ENCODE measurements at places on chromosomes 4 and X.

DNA sequence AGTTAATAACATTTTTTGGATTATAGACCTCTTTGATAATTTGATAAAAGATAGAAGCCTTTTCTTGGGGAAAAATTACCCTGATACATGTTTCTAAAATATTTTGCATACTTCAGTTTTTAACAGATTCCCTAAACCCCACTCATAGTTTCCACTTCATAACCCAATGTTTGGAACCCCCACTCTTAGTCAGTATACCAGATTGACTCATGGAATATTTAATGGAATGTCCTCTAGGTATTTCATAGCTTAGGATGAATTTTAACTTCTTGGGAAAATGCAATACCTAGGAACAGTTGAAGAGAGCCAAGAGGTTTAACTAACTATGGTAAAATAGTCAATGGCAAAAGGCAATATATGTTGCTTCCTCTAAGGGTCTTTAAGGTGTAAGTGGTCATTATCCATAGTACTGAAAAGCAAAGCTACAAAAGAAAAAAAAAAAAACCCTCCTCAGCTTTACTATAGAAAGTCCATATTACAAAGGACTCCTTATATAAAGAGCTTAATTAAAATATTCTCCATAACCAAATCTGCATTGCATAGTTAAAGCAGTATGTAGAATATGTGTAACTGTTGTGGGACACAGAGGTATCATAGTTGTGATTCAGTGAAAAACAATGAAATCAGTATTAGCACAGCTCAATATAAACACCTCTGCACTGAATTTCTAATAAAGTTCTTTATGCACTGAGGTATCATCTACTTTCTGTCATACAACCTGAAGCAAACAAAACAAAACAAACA is 159.9 kb downstream of the PCDH7 start:
- DNase-seq: no peak

DNA sequence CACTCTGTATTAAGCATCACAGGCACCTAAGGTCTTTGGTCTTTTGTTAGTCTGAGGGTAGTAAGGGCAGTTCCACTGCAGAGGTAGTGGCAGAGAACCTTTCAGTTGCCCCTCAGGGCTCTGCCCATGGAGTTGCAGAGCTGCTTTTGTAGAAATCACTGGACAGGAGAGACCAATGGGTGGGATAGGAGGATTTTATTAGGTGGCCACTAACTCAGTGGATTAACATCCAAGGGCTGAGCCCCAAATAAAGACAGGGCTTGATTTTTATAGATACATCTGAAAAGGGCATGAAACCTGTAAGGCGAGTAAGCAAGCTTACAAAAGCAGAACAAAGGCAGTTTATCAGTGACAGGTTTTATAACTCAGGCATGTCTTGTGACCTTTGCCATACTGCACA is 1035.4 kb downstream of the SH3BGRL start:
- DNase-seq: no peak

DNA sequence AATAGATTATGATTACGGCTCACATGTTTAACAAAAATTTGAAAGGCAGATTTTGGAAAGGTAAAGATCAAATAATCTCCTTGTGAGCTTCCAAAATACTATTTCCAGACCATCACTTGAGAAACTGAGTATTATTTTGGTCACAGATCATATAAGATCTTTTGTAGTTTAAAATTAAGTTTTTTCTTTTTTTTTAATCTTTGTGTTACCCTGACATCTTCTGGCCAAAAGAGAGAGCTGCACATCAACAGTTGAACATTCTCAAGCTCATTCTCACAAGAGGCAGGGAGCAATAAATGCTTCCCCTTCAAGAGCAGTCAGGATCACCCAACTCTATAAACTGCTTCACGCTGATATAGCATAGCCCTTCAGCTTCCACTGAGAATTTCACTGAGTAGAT is 15.9 kb downstream of the TMEM192 start:
- no peak for DNase-seq

DNA sequence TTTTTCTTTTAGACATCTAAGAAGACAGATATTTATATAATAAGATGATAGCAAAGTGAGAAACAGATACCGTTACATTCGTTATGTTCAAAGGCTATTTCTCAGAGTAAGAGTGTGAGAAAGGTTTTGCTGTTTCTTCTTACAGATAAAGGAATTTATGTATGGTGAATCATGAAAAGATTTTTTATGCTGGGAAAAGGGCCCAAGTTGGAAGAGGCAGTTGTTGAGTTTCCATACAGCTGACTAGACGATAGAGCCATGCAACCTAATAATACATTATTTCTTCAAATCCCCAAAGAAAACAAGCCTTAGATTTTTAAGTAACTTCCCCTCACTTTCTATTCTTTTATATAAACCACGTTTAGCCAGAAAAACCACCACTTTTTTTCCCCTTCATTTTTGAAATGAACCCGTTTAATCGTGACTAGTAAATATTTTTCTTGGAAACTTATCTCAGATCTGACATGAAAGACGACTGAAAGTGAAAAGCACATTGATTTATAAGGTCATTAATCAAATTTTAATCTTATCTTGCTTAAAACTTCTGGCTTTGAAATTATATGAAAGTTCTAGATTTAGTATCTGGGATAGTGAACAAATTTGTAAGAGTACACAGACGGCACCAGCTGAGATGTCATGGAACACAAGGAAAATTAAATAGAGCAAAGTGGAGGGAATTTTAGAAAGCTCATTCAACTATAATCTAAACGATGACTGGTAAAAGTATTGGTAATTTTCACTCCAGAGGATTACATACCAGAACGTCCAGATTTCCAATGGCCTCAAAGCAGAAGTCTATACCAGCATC is 10.9 kb downstream of the ADH6 start:
- no peak for DNase-seq

- DNase-seq: no peak
These were observed 27.0 kb downstream of the LRPAP1 start for GRCh38 chr4:3505231-3505630.
